ENCODE measurements at places on chromosomes 6 and 20.

- no peaks in the 10 kb centered on the region for H3K4me1 ChIP-seq
- H3K27ac ChIP-seq = no peak overlapping the region
- peaks cover 93% of the 10 kb centered on the region for H3K27me3 ChIP-seq
Measured at GRCh38 chr6:144064402-144065212, 30.8 kb downstream of the SF3B5 start.

DNA sequence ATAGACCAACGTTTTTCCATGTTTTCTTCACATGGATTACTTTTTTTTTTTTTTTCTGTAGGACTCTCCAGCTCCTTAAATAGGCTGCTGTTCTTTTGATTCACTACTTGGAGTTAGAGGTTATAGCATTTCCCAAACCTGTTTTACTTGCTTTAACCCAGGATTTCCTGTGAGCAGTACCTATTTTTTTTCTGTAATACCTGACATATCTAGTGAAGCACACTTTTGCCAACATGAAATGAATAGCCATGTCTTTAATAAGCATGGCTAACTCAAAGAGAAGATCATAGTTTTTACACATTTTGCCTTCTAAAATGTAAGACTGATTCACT lies 137.0 kb downstream of the FOXA2 start:
- H3K27ac ChIP-seq = no peak overlapping the region
- no peaks in the 10 kb centered on the region for H3K36me3 ChIP-seq
- H3K4me3 ChIP-seq = no peak overlapping the region
- peaks cover 30% of the 10 kb centered on the region for H3K27me3 ChIP-seq
- no peak for DNase-seq
- no peaks in the 10 kb centered on the region for H3K4me1 ChIP-seq

GRCh38 chr6:162019349-162019748 lies 708.2 kb downstream of the PRKN start:
- DNase-seq = no peak
- no peak overlapping the region for H3K27ac ChIP-seq
- no peaks in the 10 kb centered on the region for H3K4me1 ChIP-seq
- H3K27me3 ChIP-seq = no peaks in the 10 kb centered on the region

DNA sequence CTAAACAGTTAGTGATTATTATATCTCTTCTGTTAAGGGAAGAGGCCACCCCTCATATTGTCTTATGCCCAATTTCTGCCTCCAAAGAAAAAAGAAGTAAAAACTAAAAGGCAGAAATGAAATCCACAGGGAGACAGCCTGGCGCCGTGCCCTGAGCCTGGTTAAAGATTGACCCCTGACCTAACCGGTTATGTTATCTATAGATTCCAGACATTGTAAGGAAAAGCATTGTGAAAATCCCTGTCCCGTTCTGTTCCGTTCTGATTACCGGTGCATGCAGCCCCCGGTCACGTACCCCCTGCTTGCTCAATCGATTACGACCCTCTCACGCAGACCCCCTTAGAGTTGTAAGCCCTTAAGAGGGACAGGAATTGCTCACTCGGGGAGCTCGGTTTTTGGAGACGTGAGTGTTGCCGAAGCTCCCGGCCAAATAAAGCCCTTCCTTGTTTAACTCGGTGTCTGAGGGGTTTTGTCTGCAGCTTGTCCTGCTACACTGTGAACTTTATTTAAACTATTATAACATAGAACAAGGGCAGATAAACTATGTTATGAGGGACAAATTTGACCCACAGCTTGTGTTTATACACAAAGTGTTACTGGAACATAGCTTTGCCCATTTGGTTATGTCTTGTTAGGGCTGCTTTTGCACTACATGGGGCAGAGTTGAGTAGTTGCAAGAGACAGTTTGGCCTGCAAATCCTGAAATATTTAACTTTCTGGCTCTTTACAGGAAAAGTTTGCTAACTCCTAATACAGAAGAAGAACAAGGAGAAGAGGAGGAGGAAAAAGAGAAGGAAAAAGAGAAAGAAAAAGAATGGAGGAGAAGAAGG lies 49.6 kb downstream of the CD24 start:
- no peak for DNase-seq
- H3K27ac ChIP-seq = no peak overlapping the region
- H3K27me3 ChIP-seq = no peaks in the 10 kb centered on the region
- no peaks in the 10 kb centered on the region for H3K4me1 ChIP-seq
- H3K36me3 ChIP-seq = no peaks in the 10 kb centered on the region

DNA sequence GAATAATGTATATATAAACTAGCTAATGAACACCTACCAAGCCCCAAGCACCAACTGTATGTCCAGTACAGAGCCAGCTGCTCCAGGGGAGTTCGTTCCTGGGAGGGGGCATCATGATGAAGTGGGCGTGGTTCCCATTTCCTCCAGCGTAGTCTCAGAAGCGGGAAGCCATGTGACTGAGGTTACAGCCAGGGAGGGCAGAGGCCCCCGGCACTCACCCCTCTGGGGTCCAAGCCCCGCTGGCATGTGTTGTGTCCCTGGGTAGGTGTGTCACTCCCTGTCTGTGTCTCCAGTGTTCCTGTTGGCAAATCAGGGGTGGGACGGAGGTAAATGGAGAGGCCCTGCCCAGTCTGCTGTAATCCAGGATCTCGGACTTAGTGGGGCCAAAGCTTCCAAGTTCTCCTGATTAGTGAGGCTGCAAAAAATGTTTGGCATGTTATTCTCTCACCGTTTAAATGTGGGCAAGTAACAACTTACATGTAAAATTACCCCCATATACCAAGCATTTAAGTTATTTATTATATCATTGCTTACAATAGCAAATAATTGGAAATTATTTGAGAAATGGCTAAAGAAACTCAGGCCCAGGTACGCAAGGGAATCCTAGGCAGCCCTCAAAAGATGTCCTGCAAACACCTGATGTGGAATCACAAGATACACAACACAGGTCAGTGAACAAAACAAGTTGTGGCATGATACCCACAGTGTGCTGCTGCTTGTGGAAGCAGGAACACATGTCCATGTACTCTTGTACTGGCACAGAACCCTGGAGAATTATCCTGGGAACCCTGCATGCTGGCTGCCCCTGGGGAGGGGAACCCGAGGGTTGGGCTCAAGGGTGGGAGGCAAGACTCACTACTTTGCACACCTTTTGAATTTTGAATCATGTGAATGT lies 22.2 kb downstream of the FAM110A start:
- no peaks in the 10 kb centered on the region for H3K4me1 ChIP-seq
- no peaks in the 10 kb centered on the region for H3K27me3 ChIP-seq
- no peak for DNase-seq
- H3K4me3 ChIP-seq = no peak overlapping the region
- no peaks in the 10 kb centered on the region for H3K36me3 ChIP-seq

DNA sequence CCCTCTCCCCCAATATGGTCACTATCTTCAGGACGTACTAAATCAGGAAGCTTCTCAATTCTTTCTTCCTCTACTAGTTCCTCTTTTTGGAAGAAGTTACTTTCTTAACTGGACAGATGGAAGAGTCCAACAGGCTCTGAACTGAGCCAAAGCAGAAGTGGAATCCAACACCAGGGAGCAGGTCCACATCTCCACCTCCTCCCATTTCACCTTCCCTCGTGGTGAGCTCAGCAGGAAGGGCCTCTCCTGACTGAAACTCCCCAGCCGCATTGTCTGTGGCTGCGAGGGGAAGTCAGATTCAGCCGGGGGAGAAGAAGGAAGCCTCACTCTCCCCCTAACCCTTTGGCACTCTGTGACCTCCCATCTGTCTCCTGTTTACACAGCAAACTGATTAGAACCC lies 63.8 kb upstream of the UST start:
- H3K4me3 ChIP-seq = no peak overlapping the region
- H3K27me3 ChIP-seq = no peaks in the 10 kb centered on the region

GRCh38 chr6:11337306-11337705 lies 104.8 kb upstream of the NEDD9 start:
- no peak for DNase-seq
- no peaks in the 10 kb centered on the region for H3K36me3 ChIP-seq
- no peaks in the 10 kb centered on the region for H3K4me1 ChIP-seq

GRCh38 chr6:36075656-36076055 lies 48.0 kb downstream of the MAPK14 start:
- peaks cover 27% of the 10 kb centered on the region for H3K36me3 ChIP-seq
- no peak overlapping the region for H3K4me3 ChIP-seq
- no peak for DNase-seq
- no peaks in the 10 kb centered on the region for H3K4me1 ChIP-seq
- H3K27me3 ChIP-seq = no peaks in the 10 kb centered on the region

- no peaks in the 10 kb centered on the region for H3K36me3 ChIP-seq
- peaks cover 15% of the 10 kb centered on the region for H3K4me1 ChIP-seq
- no peak overlapping the region for H3K4me3 ChIP-seq
- no peaks in the 10 kb centered on the region for H3K27me3 ChIP-seq
Measured at GRCh38 chr6:145137425-145137824, 597.9 kb downstream of the EPM2A start.

Data from cardiac muscle cell (in vitro differentiated cells and primary cell).